ENCODE measurements at places on chromosomes 6 and 20.

DNA sequence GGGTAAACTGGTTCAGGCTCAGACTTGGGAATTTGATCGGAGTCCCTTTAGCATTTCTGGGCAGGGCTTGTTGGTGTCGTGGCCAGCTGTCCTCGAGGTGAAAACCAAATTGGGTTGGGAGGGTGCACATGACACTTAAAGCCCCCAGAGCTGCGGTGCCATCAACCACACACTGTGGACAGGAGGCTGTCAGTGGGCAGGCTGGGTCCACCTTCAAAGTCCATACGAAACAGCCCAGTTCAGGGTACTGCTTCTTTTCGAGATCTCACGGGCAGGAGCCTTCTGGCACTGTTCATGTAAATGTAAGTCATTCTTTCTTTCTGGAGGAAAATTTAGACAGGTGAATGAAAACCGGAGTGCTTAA lies 7.0 kb downstream of the SYNJ2 start:
- DNase-seq, result no peak

DNA sequence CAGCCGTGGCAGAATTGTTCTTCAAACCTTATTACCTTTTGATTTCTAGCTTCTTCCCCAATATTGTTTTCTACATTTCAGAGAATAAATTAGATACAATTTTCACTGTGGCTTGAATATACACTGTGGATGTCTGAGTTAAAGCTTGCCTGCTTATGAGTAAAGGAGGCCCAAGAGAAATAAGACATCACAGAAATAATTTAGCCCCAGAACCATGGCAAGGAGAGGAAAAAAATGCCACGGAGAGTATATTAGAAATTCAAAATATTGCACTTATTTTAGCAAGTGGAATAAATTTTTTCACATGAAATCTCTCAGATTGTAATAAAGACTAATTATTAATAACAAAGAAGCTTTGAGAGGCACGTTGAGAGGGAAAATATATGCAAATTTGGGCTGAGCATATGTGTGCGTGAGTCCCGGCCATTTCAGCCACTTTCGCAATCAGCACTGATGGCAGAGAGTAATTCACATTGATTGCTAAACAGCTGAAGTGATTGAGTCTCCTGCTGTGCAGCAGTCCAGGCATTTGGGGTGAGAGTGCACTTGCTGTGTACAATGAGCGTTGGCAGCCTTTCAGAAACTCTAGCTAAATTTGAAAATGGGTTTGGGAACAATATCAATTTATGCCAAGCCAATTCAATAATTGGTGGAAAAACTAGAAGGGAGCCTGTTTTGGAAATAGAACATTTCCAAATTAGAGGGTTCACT lies 596.0 kb downstream of the EPM2A start:
- DNase-seq, result peak; percentile 38

DNA sequence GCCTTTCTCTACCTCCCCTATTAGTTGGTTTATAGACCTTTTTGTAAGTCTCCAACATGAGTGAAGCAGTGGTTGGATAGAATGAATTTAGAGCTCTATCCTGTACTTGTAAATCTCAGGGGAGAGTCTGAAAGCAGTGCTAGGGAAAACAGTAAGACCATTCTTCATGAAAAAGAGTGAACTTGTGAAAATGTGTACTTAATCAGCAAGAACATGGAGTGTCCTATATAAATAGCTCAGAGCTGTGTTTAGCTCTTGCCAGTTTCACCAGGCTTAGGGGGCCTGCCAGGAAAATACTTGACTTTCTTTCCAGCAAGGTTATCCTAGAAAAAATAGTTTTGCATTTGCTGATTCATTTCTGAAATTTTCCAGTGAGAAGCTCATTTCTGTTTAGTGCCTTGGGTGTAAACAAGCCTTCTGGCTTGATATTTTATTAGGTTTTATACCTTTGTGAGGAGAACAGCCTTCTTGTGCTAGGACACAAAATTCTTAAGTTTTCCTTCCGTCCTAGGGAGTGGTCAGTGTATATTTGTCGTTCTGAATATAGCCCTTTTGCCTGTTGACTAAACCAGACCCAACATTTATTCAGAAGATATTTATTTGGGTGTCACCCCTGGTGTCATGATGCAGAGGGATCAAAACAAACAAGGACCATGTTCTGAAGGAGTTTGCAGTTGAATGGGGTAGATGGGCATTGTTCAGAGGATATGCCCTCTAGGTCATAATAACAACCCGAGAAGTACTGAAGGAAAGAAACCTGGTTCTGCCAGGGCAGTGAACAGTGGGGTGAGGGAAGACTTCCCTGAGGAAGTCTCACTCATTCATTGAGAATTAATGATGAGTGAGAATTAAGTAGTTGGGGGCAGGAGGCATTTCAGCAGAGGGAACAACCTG lies 7.6 kb downstream of the ARFGEF2 start:
- no peak for DNase-seq

GRCh38 chr20:36036688-36037087 lies 68.3 kb downstream of the CNBD2 start:
- DNase-seq, result peak; percentile 27

DNA sequence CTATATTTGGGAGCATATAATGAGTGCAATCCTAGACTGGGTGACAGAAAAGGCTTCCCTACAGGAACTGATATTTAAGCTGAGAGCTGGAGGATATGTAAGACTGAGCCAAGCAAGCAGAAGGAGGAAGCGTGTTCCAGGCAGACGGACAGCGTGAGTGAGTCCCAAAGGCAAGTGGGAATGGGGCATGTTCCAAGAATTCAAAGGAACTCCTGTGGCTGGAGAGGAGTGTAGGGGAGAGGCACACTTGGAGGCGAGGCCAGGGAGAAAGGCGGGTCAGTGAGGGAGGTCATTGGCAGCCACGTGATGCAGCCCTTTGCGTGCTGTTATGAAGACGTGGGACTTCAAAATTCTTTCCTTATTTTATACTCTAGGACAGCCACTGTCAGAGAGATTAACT lies 27.9 kb upstream of the SGK1 start:
- no peak for DNase-seq

DNA sequence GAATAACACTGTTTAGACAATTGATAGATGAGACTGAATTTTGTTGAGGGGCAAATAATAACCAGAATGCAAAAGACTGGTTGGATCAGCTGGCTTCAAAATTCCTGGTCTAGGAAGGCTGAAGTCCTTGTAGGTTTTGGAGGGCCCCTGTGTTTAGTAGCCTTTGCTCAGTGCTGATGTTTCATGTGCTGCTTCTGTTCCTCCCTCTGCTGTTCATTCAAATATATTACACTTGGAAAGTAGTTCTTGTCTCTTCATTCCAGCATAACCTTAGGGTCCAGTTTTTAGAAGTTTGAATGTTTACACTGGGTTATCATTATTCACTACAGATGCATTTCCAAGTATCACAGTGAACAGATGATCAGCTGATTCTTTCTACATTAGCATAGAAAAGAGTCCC lies 72.5 kb downstream of the FLRT3 start:
- DNase-seq, result no peak

GRCh38 chr6:24840187-24840586 lies 41.5 kb upstream of the ARMH2 start:
- no peak for DNase-seq

GRCh38 chr6:132131758-132132157 lies 180.6 kb upstream of the CCN2 start:
- peak; percentile 8 for DNase-seq

- no peak for DNase-seq
Observed at GRCh38 chr6:118171852-118172251, 264.8 kb downstream of the SLC35F1 start.

DNA sequence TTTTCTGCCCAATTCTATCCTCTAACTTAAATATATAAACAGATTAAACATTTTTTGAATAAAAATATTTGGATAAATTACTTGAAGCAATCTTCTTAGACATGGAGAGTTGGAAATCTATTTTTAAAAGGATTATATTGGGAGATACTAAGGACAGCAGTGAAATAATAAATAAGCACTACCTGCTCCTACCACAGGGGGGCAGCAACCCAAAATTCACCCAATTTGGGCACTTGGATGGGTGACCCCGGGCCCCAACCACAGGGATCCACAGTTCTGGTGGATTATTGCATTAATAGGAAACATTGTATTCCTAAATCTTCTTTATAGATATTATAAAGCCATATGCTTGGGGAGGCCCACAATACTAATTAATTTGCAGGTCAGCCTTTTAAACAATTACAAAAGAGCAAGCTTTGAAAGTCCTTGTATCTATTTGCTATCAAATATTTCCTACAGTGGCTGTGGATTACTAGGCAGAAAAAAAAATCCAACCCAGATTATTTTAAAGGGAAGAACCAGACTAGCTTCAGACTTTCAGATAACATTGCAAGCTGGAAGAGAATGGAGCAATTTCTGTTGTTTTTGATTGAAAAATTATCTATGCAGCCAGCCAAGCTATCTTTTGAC lies 66.4 kb upstream of the PDE10A start:
- peak; percentile 49 for DNase-seq

GRCh38 chr6:137832110-137832509 lies 34.9 kb upstream of the TNFAIP3 start:
- DNase-seq, result no peak

DNA sequence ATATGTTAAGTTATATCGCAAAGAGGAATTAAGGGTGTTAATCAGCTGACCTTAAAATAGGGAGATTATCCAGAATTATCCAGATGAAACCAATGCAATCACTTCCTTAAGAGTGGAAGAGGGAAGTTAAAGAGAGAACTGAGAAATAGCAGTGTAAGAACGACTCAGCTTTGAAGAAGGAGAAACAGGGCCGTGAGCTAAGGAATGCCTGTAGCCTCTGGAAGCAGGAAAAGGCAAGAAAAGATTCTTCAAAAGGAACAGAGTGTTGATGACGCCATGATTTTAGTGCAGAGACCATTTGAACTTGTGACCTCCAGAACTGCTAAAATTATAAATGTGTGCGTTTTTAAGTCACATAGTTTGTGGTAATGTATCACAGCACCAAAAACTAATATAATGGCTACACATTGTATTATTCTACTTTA lies 32.7 kb downstream of the ILRUN start:
- DNase-seq, result no peak

DNA sequence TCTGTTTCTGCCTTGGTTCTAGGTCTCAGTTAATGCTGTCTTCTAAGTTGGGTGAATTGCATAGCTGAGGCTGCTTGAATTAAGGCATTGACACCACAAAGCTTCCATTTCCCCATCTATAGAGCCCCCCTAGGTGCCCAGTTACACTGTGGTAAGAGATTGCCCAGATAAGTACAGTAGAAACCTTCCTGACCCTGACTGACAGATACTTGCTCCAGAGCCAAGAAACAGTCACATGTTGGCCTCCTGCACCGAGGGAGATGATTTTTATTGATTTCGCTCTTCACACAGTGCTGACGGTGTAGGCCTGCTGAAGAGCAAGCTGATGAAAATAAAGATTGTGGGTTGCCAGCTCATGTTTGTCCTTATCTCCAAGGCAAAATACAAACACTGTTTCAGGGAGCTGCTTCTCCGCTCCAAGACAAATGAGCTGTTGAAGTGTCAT lies 67.9 kb downstream of the TRMT11 start:
- no peak for DNase-seq

- DNase-seq, result no peak
Observed at GRCh38 chr6:34904990-34905613, 16.0 kb downstream of the ANKS1A start.

- peak; percentile 29 for DNase-seq
Observed at GRCh38 chr6:86357877-86358276, 579.5 kb upstream of the HTR1E start.

DNA sequence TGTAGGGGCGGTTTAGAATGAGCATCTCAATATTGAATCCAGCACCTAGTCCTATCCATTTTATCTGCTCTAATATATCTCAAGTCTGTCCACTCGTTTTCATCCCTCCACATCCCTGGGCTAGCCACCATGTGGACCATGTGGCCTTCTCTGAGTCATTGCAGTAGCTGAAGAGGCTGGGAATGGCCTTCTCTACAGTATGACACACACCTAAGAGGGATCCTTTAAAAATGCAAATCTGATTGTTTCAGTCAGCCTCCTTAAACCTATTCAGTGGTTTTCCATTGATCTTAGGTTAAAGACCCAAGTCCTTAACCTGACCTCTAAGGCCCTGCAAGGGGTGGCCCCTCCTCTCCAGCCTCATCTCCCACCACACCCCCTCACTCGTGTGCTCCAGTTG lies 9.4 kb downstream of the RING1 start:
- DNase-seq, result no peak

- no peak for DNase-seq
Observed at GRCh38 chr20:48459722-48460395, 367.9 kb downstream of the PREX1 start.

DNA sequence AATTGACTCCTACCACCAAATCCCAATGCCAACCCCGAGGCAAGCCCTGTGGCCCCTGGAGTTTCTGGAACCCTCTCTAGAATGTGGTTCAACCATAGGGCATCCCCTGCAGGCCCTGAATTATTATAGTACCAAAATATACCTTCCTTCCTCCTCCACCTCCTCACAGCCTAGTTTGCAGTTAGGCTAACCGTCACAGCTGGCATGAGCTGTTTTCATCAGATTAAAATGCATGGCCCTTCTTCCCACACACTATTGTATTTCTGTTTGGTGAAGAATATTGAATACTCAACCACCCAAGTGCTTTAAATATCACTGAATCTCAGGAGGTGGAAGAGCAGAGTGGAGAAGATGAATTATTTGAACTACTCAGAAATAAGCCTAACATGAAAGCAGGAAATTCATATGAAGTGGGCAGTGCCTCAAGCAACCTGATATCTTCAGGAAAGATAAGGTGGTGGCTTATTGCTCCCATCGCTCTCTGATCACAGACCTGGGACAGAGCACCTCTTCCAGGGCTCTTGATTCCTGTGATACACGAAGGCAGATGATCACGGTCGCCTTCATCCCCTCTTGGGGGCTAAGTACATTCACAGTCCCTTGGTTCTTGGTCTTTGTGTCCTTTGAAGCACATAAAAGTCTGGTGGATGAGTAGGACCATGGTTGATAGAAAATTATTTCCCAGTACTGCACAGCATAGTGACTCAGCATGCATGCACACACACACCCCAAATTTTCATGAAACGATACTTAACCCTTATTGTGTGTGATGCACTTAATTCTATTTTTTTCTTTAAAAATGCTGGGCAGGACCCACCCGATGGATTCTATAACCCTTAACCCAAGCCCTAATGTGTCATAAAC lies 90.9 kb downstream of the PSMG4 start:
- DNase-seq, result no peak

DNA sequence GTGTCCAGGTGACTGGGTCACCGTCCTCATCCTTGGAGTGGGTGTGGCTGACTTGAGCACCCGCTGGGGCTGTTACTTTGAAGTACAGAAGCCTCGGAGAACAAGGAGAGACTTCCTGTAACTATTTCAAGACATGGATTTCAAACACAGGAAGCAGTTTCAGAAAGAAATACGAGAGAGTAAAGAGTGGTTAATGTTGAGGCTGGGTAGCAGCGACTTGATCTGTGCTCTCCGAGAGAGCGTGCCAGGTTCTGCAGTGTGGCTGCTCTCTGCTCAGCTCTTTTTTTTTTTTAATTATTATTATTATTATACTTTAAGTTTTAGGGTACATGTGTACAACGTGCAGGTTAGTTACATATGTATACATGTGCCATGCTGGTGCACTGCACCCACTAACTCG lies 17.5 kb upstream of the EFCAB8 start:
- DNase-seq, result no peak

GRCh38 chr6:9520417-9521151 lies 894.3 kb downstream of the TFAP2A start:
- DNase-seq, result no peak

GRCh38 chr6:170147832-170148708 lies 142.8 kb downstream of the DLL1 start:
- DNase-seq, result peak; percentile 58

GRCh38 chr20:44601236-44601671 lies 18.9 kb downstream of the PKIG start:
- DNase-seq, result no peak
